ENCODE measurements at places on chromosomes 5 and 9.

GRCh38 chr5:93532370-93532769 lies 48.6 kb downstream of the NR2F1-AS1 start:
- DNase-seq, result peak; percentile 62

DNA sequence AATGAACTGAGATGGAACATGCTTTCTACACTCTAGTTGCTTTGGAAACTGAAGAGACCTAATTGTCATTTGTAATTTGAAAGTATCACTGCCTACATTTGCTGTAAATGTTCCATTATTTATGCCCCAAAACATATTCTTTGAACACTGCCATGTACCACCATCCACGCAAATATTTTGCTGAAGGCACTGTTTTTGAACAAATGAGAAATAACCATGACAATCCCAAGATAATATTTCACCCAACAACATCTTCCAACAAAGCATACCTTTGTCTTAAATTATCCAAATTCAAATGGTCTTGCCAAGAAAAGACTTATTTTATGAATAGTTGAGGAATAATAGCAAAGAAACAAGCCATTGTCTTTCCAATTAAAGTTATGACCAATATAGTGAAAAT lies 356.2 kb downstream of the SEMA5A start:
- no peak for DNase-seq

DNA sequence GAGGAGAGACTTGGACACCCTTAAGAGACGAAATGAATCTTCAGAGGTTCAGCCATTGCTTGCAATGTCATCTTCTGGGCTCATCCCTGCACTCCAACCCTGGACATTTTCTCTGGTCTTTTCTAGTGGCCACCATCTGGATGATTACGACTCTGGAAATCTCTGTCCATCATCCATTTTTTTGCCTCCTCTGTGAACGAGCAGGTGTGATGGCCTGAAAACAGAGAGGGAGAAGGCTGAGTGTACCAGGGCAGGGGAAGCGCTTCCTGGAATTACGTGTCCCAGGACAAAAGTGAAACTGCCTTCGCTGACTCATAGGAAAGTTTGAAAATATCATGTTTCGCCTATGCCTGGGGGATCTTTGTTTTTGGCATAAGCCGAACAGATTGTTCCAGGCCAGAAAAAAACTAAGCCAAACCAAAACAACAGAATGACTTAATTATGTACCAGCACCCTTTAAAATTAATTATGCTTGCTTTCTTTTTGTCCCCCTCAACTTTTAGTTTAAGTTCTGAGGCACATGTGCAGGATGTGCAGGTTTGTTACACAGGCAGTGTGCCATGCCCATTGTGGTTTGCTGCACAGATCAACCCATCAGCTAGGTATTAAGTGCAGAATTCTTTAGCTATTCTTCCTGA lies 31.9 kb downstream of the ANKRD33B start:
- DNase-seq, result peak; percentile 91

DNA sequence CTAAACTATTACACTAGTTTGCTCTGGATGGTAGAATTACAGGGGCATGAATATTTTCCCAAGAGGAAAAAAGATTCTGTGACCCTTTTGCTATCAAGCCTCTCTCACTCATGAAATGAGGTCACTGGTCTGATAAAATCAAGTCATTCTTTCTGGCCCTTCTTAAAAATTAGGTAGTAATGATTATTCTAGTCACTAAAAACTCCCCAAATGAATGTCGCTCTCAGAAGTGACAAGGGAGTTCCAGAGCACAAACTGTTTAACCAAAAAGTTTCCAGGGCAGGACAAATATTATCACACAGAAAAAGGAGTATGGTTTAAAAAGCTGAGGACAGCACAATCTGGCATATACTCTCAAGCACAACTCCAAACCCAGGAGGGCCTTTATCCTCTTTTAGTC lies 12.5 kb downstream of the ERMP1 start:
- no peak for DNase-seq

DNA sequence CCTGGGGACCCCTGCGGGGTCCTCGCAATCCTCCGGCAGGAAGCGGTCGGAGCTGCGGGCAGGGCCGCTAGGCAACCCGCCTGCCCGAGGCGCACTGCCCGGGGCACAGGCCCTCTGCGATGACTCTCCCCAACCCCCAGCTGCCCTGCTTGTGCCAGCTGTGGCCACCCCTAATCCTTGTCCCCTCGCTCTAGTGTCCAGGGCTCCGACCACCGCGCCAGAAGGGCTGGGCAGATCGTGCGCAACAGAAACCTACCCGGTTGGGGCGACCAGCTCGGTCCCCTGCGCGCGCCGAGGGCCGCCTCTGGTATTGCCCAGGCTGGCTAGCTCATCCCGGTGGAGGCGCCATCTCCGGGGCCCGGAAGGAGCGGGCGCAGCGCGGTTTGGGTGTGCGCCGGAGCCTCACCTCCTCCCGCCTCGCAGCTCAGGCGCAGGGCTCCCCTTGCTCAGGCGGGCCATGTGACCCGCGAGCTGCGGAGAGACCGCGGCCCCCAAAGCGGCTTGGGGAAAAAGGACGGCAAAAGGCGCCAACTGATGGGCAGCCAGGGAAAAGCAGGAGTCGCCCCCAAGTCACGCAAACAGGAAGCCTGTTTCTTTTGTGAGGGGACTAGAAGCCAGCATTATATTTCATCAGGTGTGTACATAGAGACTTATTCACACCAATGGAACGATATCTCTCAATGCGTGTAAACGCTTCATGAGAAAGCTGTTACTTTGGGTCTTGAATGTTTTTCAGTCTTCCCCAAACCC lies 46.8 kb upstream of the RNF20 start:
- DNase-seq, result peak; percentile 78

GRCh38 chr5:113205323-113205722 lies 228.7 kb downstream of the DCP2 start:
- DNase-seq, result no peak

DNA sequence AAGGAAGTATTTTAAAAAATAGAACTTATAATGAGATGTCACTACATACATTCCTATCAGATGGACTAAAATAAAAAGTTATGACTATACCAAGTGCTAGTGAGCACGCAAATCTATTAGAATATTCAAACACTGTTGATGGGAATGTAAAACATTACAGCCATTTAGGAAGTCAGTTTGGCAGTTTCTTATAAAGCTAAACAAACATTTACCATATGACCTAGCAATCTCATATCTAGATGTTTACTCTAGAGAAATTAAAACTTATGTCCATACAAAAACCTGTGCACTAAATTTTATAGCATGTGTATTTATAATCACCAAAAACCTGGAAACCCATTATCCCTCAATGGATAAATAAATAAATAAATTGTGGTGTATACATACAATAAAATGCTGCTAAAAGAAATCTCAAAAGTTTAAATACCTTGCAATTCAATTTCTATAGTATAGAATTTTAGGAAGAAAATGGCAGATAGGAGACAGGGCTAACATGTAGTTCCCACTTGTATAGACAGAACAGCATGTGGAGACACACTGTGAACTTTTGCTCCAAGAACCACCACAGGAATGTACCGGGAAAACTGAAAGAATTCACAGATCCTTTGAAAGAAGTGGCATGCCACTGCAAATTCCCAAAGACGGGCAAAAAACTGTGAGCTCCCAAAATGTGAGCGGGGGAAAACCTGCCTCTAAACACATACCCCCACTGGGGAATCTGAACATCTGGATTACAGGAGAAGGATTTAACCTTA lies 174.6 kb upstream of the SPEF2 start:
- DNase-seq, result no peak

DNA sequence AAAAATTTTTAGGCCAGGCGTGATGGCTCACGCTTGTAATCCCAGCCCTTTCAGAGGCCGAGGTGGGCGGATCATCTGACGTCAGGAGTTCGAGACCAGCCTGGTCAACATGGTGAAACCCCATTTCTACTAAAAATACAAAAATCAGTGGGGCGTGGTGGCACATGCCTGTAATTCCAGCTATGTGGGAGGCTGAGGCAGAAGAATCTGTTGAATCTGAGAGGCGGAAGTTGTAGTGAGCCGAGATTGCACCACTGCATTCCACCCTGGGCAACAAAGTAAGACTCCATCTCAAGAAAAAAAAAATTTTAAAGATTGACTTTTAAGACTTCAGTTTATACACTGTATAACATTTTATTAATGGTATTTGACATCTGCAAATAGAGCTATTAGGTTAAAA lies 60.1 kb upstream of the GNAQ start:
- no peak for DNase-seq

GRCh38 chr9:129990269-129991010 lies 52.5 kb downstream of the FNBP1 start:
- DNase-seq, result no peak

GRCh38 chr5:142816531-142817430 lies 46.6 kb downstream of the ARHGAP26 start:
- DNase-seq, result peak; percentile 60

DNA sequence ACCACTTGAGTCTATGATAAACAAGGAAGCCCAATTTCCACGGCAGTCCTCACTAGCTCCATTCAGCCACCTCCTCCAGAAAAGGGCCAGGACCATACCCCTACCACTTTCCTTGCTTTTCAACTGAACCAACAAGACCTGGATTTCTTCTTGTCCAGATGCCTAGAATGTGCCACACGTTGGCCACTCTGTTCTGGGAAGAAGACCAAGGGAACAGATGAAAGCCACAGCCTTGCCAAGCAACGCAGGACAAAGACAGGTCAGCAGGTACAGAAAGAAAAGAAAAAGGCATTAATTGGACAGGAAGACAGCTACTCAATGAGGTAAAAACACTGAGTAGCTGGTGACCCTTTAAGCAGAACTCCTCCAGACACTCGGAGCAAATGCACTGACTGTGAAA lies 2.2 kb downstream of the CCNJL start:
- no peak for DNase-seq

- no peak for DNase-seq
These were observed 32.2 kb downstream of the INVS start for GRCh38 chr9:100131216-100131615.

GRCh38 chr5:148467958-148468357 lies 84.2 kb downstream of the FBXO38 start:
- DNase-seq, result no peak

DNA sequence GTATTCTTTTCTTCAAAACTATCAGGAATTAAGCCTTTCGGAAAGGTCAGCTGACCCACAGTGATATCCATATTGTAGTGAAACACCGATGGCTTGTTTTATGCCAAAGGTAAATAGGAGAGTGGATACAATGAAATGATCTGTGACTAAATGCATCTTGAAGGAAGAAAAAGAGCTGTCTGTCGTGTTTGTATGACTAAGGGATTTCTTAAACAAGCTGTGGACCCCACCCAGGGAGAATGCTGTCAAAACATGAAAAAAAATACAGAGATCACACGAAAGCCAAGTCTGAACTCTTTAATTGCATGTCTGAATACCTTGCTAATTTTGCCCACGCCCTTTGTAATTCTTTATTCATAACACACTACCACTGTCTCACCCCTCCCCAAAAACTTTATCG lies 286.4 kb upstream of the WWC1 start:
- DNase-seq, result no peak

- peak; percentile 8 for DNase-seq
These were observed 8.2 kb upstream of the CCL21 start for GRCh38 chr9:34717996-34718614.

DNA sequence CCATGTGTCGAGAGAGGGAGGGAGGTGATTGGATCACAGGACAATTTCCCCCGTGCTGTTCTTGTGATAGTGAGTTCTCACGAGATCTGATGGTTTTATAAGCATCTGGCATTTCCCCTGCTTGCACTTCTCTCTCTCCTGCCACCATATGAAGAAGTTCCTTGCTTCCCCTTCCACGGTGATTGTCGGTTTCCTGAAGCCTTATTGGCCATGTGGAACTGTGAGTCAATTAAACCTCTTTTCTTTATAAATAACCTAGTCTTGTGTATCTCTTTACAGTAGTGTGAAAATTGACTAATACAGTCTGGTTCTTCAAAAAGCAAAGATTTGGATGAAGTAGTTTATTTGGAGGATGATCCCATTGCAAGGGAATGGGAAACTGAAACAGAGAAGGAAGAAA lies 11.3 kb upstream of the MIER3 start:
- DNase-seq, result no peak

DNA sequence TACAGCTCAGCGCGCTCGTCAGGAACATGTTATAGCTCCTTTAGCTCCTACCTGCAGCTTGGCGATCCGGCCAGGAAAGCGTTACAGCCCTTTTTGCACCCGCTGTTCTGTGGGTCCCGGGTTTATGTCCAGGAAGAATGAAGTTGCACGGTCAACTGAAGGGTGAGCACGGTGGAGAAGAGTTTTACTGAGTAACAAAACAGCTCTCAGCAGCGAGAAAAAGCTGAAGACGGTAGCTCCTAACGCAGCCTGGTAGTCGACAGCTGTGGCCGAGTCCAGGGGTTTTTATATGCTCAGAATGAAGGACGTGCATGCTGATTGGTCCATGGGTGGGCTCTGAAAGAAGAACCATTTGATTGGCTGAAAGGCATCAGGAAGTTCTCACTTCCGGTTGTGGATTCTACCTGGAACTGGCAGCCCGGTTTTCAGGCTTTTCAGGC lies 1830.1 kb upstream of the NUDT12 start:
- DNase-seq, result no peak

DNA sequence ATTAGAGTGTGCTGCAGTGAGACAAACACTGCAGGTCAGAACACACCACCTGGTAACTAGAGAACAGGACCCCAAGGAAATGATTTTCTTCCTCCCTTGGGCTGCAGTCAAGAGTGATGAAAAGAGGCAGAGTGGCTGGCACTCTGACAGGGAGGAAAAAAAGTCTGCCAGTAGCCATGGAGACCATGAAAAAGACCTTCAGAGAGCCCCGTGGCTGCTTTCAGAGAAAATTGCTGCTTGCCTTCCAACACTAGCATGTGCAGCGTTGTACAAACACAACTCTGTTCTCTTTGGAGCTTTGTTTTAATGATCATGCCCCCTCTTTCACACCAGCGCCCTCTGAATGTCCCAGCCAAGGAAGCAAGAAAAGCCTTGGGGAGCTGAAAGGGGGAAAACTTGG lies 68.8 kb downstream of the ANKRD55 start:
- no peak for DNase-seq

DNA sequence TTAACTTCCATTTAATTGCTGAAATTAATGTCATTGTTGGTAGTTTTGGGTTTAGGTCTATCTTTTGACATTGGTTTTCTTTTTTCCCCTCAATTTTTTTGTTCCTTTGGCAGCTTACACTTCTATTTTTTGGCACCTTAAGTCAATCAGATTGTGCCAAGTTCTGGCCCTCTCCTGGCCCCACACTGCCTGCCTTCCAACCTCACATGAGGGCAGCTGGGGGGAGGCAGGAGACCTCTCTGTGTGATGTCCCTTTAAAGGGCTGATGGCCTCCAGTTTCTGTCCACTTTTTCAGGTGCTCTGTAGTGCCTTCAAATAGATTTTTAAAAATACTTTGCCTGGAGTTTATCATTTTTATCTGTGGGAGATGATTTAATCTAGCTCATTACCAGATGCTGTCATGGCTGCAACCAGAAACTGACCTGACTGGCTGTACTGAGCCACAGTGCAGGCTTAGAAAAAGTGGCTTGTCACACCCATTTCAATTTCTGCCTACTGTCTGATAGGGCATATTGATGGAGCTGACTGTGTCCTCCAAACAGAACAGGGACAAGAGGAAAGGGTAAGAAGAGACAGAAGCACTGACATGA lies 196.6 kb downstream of the FANCC start:
- DNase-seq, result no peak

- no peak for DNase-seq
These were observed 48.1 kb downstream of the EPB41L4B start for GRCh38 chr9:109272745-109273144.

- no peak for DNase-seq
These were observed 12.8 kb downstream of the RALGPS1 start for GRCh38 chr9:126927419-126927818.

GRCh38 chr9:91411096-91411771 lies 12.4 kb downstream of the NFIL3 start:
- DNase-seq, result peak; percentile 48

GRCh38 chr5:146137967-146138403 lies 32.6 kb upstream of the PLAC8L1 start:
- peak; percentile 26 for DNase-seq

Measured in lung microvascular endothelial cell (primary cell).